ENCODE measurements at places on chromosomes 6 and 20. TPM values are rescaled to one million over a fixed set of nuclear protein-coding genes. Genes with fewer than 3 reads are reported as not detected.

The MYLK2 gene
- 0.18 TPM for total RNA-seq

The UNC5CL gene
- 1.7 TPM for total RNA-seq

The SPATA25 gene
- total RNA-seq = 6.3 TPM

The CD83 gene
- 3.6 TPM for total RNA-seq

The LST1 gene
- 1.6 TPM for total RNA-seq

The ESR1 gene
- 1.5 TPM for total RNA-seq

The KCNQ2 gene
- total RNA-seq = not detected

The TNFRSF6B gene
- total RNA-seq = not detected

The MMS22L gene
- 31.5 TPM for total RNA-seq

The C6orf15 gene
- total RNA-seq = 21.6 TPM

The OXT gene
- total RNA-seq = not detected

The FERMT1 gene
- 20.6 TPM for total RNA-seq

The CLPSL2 gene
- total RNA-seq = not detected

Data from PC-9 (cell line).